T-cell (primary cell): ENCODE measurements at places on chromosomes 13 and 19. TPM values are rescaled to one million over a fixed set of nuclear protein-coding genes. Genes with fewer than 3 reads are reported as not detected.
A peak's percentile ranks its signal among the peaks of the same experiment; 100 is the strongest.

GRCh38 chr19:38142176-38143035 lies 81.6 kb downstream of the DPF1 start:
- DNase-seq, result no peak

GRCh38 chr19:313988-314815 lies 23.0 kb upstream of the PLPP2 start:
- no peak for DNase-seq

GRCh38 chr19:35099155-35099896 lies 16.3 kb upstream of the FXYD3 start:
- no peak for DNase-seq

- DNase-seq, result peak; percentile 59
Observed at GRCh38 chr13:40664350-40665125, 1.9 kb downstream of the FOXO1 start.

GRCh38 chr13:55569514-55569913 lies 1571.2 kb upstream of the PRR20A start:
- no peak for DNase-seq

DNA sequence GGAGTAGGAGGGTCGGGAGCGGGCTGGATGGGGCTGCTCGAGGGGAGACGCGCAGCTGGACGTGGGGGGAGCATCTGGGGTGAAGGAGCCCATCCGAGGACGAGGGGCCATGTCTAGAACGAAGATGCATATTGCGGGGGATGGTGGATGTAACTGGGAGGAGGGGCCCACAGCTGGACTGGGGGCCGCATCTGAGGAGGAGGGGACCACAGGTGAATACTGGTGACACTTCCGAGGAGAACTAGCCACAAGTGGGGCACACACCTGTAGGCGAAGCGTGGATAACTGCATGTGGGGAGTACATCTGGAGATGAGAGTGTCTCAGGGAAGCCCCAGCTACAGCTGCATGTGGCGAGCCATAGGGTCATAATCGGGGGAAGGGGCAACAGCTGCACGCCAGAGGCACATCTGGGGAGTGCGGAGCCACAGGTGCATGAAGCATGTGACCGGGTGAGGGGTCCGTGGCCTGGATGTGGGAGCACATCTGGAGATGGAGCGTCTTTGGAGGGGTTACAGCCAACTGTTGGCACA lies 402 bp downstream of the ZSWIM9 start:
- no peak for DNase-seq

GRCh38 chr13:35333157-35333556 lies 143.3 kb downstream of the MAB21L1 start:
- no peak for DNase-seq

DNA sequence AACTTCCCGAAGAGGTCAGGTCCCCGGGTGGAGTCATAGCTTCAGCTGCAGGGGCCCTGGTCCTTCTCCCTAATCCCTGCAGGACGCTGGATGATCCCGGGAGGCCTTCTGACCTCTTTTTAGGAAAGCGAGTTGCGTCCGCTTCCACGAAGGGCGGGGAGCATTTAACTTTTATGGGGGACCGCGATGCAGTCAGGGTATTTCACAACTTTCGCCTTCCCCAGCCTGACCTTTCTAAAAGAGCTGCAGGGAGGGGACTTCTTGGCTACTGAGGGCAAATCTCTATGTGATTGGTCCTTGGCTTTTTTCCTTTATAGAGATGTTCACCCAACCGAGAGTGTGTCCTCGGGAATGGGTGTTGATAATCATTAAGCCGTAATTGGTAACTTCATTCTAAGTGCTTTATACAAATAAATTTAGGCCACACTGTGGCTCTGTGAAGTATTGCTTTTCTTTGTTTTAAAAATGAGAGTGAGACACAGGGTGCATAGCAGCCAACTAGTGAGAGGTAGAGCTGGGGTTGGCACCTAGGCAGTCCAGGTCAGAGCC lies 778 bp downstream of the ZNF230 start:
- DNase-seq, result no peak

- DNase-seq, result peak; percentile 91
Observed at GRCh38 chr19:38869836-38870607, 8.1 kb downstream of the RINL start.

DNA sequence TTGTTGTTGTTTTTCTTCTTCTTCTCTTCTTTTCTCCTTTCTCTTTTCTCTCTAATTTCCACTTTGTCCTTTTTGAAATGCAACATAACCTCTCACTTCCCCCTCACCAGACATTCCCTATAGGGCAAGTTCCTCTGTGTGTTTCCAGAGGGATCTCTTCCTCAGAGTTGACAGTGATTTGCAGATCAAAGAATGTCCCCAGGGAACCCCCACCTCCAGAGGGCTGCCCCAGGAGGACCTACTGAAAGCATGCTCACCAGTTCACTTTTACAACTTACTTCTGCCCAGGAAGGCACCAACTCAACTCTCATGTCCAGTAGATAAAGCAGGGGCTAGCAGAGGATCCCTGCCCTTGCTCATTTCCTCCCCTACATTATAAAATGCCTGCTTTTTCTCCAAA lies 1648.0 kb downstream of the PCDH9 start:
- DNase-seq, result no peak

GRCh38 chr13:21971662-21972621 lies 301.1 kb downstream of the FGF9 start:
- no peak for DNase-seq

DNA sequence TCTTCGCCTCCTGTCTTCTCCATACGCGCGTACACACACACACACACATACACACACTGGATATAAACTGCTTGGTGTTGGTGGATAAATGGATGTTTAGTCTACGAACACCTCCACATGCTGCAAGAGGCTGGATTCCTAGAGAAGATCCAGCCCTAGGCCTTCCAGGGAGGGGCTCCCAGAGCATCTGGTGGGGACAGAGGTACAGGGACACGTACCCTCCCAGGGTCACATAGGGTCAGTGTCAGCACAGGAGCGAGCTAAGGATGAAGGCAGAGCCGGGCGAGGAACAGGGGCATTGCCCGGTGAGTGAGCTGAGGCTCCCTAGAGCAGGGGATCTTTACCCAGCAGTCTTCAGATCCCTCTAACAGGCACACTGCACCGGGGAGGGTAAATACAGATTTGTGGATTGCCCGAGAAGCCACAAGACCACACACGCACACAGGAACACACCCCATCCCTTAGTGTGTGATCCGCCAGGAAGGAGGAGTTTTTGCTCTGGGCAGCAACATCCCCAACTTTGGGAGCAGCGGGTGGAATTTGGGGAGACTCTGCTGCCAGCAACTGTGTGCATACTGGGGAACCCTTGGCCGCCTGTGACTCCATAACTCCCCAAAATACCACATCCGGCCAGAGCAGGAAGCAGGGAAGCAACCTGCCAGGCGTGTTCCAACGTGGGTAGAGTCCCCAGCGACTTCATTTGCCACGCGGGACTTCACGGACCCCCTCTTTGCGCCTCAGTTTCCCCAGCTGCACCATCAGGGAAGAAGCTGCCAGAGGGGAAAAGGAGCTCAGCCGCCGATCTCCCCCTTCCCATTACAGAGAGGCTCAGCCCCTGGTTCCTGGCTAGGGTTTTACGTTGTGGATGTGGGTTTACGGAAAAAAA lies 5.8 kb upstream of the TLE2 start:
- no peak for DNase-seq

GRCh38 chr19:39372047-39372802 lies 18.7 kb downstream of the PAF1 start:
- DNase-seq, result no peak

- DNase-seq, result no peak
Observed at GRCh38 chr13:84487752-84488151, 605.5 kb upstream of the SLITRK1 start.

- DNase-seq, result no peak
Observed at GRCh38 chr13:113949546-113949945, 24.3 kb downstream of the C13orf46 start.

DNA sequence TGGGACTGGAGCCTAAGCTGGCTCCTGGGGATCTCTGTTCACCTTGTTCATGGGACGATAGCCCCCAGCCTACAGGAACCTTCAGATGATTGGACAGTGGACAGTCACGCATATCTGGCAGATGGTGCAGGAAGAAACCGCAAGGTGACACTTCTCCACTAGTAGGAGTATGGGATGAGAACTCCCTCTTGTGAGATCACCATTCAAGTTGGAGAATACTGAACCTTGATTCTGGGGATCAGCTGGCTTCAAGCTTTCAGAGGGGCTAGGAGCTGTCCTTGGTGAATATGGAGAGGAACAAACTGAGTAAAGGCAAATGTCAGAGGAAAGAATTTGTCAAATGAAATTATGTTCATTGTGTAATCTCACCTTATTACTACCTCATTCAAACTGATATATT lies 204.5 kb downstream of the PDS5B start:
- DNase-seq, result no peak

GRCh38 chr19:7540761-7541474 lies 5.4 kb downstream of the PNPLA6 start:
- DNase-seq, result no peak

- DNase-seq, result no peak
Observed at GRCh38 chr19:55600662-55601028, 557 bp downstream of the ZNF524 start.

- peak; percentile 21 for DNase-seq
Observed at GRCh38 chr19:55216461-55217198, 7.3 kb upstream of the PTPRH start.

DNA sequence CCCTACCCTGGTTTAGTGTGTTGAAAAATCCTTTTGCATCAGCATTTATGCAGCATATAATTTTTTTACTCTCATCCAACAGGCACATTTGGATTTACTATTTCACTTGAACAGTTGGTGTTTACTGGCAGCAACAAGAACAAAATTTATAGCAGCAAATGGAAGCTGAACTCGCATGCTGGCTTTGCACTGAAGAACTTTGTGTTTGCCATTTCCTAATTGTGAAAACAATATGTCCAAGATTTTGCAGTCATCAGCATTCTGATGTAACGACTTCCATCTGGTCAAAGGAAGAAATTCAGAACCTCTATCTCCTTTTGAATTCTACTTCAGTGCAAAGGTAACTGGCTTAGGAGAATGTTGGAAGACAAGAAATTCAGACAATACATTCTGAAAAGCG lies 131.0 kb downstream of the DLEU7 start:
- no peak for DNase-seq

- DNase-seq, result no peak
Observed at GRCh38 chr19:6239401-6239844, 40.4 kb downstream of the MLLT1 start.

GRCh38 chr13:70255406-70255991 lies 147.2 kb upstream of the KLHL1 start:
- DNase-seq, result no peak

DNA sequence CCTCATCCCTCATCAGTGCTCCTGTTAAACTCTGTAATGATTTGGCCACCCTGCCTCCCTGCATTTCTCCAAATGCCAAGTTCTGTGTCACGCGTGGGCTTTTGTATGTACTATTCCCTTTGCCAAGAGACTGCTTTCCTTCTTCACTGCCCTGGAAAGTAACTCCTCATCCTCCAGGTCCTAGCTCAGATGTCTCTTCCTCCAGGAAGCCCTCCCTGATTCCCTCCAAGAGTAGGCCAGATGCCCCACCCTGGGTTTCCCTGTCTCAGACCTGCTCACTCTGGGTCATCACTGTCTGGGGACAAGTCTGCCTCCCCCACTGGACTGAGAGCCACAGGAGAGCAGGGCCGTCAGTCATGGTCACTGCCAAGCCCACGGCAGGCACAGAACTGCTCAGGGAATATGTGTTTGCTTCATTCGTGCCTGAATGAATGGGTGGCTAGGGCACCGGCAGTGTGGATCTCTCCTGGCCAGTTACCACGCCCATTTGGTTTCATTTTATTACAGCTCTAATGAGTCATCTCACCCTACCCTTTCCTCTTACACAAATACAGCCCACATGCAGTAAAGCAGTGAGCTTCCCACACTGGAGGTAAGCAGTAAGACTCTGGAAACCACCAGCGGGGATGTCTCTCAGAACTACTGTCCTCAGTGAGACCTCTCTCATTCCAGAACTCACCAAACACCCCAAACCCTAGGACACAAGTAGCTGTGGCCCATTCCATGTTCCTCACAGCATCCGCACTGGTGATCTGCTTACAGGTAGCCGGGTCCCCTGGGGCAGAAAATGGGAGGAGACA lies 12.1 kb upstream of the GPR4 start:
- no peak for DNase-seq

- DNase-seq, result no peak
Observed at GRCh38 chr13:37344056-37344455, 238.6 kb upstream of the CSNK1A1L start.

DNA sequence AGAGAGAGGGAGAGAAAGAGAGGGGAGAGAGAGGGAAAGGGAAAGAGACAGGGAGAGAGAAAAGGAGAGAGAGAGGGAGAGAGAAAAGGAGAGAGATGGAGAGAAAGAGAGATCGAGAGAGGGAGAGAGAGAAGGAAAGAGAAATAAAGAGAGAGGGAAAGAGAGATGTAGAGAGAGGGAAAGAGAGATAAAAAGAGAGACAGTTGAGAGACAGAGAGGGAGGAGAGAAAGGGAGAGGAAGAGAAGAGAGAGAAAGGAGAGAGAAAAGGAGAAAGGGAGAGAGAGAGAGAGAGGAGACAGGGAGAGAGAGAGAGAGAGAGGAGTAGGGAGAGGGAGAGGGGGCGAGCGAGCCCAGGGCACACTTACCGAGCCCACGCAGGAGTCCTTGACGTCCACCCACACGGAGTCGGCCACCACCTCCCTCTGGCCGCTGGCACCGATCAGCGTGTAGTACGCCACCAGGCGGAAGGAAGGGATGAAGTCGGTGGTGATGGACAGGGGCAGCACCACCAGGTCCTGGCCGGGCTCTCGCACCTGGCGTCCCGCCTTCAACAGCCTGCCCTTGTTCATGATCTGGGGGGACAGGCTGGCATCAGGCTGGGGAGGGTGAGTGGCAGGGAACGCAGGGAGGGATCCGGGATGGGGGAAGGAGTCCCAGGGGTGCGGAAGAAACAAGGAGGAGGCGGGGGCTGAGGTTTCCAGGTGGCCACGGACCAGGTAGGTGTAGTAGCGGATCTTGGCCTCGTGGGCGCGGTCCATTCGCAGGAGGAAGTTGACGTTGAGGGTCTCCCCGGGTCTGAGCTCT lies 10.0 kb downstream of the C3 start:
- DNase-seq, result no peak

GRCh38 chr13:101661839-101662238 lies 209.4 kb downstream of the ITGBL1 start:
- DNase-seq, result no peak

RASIP1 gene
- 0.32 TPM for total RNA-seq

WDR88 gene
- 0.56 TPM for total RNA-seq

RDH8 gene
- not detected for total RNA-seq

ZNF358 gene
- total RNA-seq, result 8.5 TPM

SYNE4 gene
- total RNA-seq, result 3.2 TPM

SIGLEC10 gene
- total RNA-seq, result 2.3 TPM

KLK10 gene
- not detected for total RNA-seq

SLC6A16 gene
- total RNA-seq, result 6.1 TPM

SIGLEC11 gene
- not detected for total RNA-seq

ZNF85 gene
- 5.1 TPM for total RNA-seq

C1QTNF9 gene
- not detected for total RNA-seq
